Thoracic aorta (tissue), 2 donors: ENCODE measurements at places on chromosomes 5 and 9.

- DNase-seq = no peak
These were observed 120.2 kb downstream of the SEMA6A start for GRCh38 chr5:116454417-116454927.

GRCh38 chr9:16787724-16788123, 82.7 kb downstream of the BNC2 start:
- no peak for DNase-seq

- DNase-seq = no peak
These were observed 332.7 kb downstream of the DIRAS2 start for GRCh38 chr9:90309809-90310520.

GRCh38 chr5:1730487-1730847, 69.2 kb downstream of the MRPL36 start:
- no peak for DNase-seq

- no peak for DNase-seq
These were observed 80.5 kb downstream of the RFK start for GRCh38 chr9:76313771-76314170.

- no peak for DNase-seq
These were observed 568.9 kb downstream of the CCDC171 start for GRCh38 chr9:16121601-16122286.

DNA sequence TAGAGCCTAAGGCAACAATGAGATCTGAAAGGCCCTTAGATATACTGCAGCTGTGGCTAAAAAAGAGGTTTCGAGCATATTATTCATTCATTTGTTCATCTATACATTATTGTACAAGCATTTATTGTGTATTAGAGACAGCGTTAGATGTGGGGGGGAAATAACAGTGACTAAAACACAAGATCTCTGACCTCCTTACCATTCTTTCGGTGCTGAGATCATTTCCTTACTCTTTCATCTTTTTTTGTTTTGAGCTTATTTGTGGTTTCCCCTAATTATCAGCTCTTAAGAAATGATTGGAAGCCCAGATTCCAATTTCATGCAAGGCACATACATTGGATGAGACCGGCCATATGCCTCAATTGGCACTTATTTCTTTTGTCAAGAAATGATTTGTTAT, 113.2 kb downstream of the SEC61B start:
- no peak for DNase-seq

DNA sequence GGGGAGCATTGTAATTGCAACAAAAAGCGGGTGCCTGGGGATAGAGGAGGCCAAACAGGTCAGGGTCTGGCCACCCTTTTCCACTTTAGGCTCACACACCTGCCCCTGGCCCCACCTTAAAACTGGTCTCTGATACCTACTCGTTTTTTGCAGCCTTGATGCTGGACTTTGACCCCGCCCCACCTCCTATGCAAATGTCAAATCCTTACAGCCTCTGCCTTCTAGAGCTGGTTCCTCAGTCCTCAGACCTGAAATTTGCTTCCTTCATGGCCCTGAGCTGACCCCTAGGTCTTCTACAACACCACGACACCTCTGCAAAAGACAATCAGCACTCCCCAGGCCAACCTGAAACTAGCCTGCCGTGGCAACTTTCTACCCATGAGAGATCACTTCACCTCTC, 37.7 kb downstream of the SMIM23 start:
- DNase-seq = no peak

- DNase-seq = no peak
These were observed 29.9 kb downstream of the MRPL22 start for GRCh38 chr5:154970759-154971158.

DNA sequence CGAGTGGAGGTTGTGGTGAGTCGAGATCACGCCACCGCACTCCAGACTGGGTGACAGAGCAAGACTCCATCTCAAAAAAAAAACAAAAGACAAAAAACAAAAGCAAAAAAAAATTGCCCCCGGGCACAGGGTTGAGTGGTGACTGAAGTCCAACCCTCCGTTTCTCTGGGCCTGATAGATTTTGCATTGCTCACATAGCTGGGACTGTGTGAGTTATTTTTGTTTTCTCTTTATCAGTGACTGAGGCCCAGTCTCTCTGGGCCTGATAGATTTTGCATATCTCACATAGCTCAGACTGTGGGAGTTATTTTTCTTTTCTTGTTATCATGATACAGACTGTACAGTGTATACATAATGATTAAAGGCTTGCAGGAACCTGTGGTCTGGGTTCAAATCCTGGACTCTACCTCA, 2.6 kb upstream of the SLC28A3 start:
- DNase-seq = no peak

- no peak for DNase-seq
These were observed 113.8 kb downstream of the RAPGEF6 start for GRCh38 chr5:131521252-131521651.

DNA sequence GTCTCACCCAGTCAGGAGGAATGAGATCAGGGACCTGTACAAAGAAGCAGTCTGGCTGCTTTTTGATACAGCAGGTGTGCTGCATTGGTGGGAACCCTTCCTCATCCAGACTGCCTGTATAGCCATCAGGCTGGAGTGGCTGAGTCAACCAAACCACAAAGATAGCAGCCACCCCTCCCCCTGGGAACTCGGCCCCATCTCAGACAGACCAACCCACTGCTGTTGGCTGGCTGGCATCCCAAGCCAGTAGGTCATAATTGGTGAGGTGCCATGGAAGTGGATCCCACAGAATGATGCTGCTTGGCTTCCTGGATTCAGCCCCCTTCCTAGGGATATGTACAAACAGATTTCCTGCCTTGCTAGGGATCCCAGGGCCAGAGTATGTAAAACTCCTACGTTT, 60.9 kb downstream of the YTHDC2 start:
- no peak for DNase-seq

DNA sequence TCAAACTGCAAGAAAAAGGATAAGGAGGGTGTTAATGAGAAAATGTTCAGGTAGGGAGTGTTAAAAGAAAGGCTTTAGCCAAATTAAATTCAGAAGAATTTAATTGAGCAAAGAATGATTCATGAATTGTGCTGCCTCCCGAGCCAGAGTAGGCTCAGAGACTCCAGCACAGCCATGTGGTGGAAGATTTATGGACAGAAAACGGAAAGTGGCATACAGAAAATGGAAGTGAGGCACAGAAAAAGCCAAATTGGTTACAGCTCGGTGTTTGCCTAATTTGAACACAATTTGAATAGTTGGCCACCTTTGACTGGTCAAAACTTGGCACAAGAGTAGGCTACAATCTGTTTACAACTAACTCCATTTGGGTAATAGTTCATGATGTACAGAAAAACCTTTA, 9.6 kb upstream of the SLC30A5 start:
- DNase-seq = no peak

DNA sequence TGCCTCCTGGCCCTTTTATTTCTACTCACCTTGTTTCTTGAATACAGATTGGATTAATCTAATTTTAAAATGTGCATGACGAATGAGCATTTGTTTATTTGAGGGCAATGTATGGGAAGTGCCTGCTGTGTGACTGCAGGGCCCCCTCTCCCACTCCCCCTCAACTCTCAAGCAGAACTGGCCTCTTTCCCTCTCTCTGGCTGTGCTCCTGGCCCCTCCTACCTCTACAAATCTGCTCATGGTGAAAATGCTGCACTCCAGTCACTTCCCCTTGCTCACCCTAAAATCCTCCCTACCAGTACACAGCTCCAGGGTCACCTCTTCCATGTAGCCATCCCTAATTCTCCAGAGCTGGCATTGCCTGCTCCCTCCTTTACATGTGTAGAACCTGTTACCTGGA, 17.2 kb upstream of the NDST1 start:
- DNase-seq = no peak

GRCh38 chr5:61866930-61867329, 439.1 kb upstream of the KIF2A start:
- no peak for DNase-seq

- DNase-seq = no peak
These were observed 4.5 kb upstream of the TLE1 start for GRCh38 chr9:81693671-81694378.

DNA sequence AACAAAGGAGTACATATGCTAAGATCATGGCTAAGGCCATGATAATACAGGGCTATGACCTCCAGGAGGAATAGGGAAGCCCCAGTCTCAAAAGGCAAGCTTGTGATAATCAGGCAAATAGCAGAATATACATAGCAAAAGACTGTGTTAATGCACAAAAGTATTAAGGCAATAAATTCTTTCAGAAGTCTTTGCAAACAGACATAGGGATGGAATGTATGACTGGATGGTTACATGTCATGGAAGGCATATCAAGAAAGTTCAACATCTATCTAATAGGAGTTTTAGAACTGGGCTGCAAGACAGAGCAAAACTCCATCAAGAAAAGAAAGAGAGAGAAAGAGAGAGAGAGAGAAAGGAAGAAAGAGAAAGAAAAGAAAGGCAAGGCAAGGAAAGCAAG, 264.5 kb upstream of the CDH6 start:
- no peak for DNase-seq

DNA sequence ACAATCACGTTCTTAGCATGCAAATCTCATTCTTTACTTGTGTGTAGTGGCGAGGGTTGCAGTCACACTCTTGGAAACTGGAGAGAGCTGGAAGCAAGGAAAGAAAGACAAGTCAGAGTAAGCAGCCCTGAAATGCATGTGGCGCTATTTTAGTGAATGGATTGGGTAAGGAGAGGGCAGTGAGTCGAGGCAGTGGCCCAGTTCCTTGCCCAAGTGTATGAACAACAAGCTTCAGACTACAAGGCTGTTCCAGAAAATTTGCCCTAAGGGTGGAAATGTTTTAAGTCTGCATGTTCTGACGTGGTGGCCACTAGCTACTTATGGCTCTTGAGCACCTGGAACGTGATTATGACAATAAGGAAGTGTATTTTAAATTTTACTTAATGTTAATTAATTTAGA, 59.4 kb upstream of the PTPN3 start:
- no peak for DNase-seq

DNA sequence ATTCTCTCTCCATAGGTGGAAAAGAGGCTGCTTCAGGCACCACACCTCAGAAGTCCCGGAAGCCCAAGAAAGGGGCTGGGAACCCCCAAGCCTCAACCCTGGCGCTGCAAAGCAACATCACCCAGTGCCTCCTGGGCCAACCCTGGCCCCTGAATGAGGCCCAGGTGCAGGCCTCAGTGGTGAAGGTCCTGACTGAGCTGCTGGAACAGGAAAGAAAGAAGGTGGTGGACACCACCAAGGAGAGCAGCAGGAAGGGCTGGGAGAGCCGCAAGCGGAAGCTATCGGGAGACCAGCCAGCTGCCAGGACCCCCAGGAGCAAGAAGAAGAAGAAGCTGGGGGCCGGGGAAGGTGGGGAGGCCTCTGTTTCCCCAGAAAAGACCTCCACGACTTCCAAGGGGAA, 16.4 kb downstream of the CD74 start:
- no peak for DNase-seq

GRCh38 chr9:127121628-127122175, 733 bp downstream of the ANGPTL2 start:
- DNase-seq = no peak

- DNase-seq = no peak
These were observed 3.2 kb downstream of the C1QTNF2 start for GRCh38 chr5:160367261-160367660.

DNA sequence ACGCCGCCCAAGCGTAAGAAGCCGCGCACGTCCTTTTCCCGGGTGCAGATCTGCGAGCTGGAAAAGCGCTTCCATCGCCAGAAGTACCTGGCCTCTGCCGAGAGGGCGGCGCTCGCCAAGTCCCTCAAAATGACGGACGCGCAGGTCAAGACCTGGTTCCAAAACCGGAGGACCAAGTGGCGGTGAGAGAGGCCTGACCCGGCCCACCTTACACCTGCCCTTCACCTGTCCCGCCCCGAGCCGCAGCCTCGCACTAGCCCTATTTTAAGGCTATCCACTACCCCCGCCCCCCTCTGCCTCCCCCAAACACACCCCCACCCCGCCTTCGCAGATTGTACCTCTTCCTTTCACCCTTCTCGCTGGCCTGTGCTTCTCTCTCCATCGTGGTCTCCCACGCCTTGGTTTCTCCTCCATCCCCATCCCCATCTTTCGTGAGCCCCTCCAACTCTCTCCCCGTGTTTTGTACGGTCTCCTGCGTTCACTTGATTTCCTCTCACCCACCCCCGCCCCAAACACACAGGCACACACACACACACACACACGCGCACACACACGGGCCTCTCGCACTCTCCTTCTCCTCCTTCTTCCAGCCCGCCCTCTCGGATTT, 1.3 kb downstream of the TLX3 start:
- DNase-seq = no peak

DNA sequence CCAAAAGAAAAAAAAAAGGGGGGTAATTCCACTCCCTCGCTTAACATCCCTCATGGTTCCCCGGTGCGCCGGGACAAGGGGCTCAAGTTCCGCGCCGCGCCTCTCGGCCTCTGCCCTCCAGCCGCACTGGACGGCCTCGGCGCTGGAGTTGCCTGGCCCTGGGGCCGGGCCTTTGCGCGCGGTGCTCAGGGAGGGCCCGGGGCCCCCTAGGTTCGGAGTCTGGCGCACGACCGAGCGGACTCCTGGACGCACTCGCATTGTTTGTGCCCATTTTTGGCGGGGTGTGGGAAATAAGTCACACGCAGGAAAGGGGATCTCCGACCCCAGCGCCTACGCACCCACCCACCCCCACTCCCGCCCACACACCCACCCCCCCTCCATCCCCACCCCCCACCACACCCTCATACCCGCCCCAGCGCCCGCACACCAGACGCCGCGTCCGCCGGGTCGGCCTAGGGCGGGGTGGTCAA, 381 bp downstream of the MED22 start:
- no peak for DNase-seq

DNA sequence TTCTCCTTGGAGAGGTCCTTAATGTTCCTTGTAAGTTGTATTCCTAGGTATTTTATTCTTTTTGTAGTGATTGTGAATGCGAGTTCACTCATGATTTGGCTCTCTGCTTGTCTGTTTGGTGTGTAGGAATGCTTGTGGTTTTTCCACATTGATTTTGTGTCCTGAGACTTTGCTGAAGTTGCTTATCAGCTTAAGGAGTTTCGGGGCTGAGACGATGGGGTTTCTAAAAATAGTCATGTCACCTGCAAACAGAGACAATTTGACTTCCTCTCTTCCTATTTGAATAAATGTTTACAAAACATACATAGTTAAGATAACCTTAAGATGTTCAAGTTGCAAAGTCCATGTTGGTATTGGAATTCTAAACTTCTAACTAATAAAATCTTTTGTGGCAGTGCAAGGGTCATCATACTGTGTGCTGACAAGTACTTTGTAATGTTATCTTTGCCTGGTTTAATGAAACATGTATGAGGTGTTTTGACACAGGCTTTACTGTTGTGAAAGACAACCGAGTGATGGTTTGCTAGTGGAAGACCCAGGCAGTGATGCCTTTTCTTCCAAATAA, 286.2 kb downstream of the MRPS30 start:
- no peak for DNase-seq

GRCh38 chr5:10623305-10623910, 59.5 kb downstream of the ANKRD33B start:
- no peak for DNase-seq

GRCh38 chr5:132258102-132259068, 889 bp downstream of the PDLIM4 start:
- DNase-seq = no peak

DNA sequence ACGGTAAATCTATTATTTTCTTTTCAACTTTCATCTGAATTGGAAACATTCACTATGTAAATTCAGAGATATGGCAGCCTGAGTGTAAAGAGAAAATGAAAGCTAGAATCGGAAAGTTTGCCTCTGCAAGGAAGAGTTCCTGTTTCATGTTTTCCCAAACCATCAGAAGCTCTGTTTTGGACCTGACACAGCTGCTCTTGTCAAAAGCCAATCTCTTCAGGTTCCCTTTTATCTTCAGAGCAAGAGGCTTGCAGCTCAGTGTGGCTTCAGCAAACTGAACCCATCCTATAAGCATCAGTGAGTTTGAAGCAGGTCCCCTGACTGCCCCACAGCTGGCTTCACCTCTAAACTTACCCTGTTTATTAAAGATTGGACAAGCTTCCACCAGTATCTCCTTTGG, 1099.7 kb downstream of the DTWD2 start:
- no peak for DNase-seq
